ENCODE measurements at places on chromosomes 3 and 15.

- no peak for DNase-seq
These were observed 5.6 kb downstream of the NEIL1 start for GRCh38 chr15:75352186-75353080.

DNA sequence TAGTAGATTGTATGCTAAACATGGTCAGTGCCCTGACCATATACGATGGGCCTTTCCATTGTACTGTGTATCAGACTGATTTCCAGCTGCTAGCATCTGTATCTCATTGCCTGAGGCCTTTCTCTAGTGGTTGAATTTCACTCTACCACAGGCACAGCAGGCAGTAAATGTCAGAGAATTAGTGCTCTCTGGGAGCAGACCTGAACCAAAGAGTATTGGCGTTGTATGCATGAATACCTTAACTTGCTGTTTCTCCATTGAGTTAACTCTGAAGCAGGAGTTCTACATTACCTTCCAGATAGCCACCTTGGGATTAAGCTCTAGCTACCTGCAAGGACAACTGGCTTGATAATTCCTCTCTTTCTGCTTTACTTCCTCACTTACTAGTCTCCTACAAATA is 439.2 kb upstream of the EPHA3 start:
- no peak for DNase-seq

GRCh38 chr3:70970171-70970570 is 613.4 kb downstream of the FOXP1 start:
- DNase-seq = no peak

- DNase-seq = no peak
These were observed 20.9 kb downstream of the HACD3 start for GRCh38 chr15:65551183-65551582.

DNA sequence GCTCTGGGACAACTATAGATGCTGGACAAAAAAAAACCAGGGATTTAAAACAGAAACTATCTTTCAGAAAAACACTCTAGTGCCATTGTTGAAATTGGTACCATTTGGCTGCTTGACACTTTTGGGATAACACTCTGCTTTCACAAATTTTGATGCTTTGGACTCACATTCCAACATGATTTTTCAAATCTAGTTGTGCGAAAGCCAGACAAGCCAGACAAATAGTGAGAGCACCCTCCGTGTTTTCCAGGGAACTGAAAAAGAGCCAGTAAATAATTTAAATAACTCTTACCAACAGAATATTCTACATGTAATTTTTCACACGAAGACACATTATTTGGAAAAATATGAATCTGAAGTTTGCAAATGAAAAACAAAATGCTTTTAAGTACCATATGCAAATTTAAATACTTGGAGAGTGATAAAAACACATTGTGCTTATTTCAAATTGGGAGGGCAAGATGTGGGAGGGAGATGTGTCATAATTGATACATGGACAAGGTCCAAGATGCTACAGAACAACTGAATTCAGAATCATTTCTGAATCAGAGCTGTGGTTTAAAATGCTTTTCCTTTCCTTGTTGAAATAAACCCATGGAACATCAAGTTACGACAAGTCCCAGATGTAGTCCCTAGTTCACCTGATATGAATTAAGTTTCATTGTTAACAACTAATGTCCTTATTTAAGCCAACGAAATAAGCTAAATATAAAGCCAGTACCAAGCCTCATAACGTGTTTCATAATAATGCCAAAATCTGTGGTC is 144.2 kb upstream of the SOX2 start:
- DNase-seq = no peak

- no peak for DNase-seq
These were observed 130.6 kb upstream of the FHIT start for GRCh38 chr3:61381745-61382392.

GRCh38 chr15:89673165-89673512 is 6.0 kb downstream of the PLIN1 start:
- no peak for DNase-seq

DNA sequence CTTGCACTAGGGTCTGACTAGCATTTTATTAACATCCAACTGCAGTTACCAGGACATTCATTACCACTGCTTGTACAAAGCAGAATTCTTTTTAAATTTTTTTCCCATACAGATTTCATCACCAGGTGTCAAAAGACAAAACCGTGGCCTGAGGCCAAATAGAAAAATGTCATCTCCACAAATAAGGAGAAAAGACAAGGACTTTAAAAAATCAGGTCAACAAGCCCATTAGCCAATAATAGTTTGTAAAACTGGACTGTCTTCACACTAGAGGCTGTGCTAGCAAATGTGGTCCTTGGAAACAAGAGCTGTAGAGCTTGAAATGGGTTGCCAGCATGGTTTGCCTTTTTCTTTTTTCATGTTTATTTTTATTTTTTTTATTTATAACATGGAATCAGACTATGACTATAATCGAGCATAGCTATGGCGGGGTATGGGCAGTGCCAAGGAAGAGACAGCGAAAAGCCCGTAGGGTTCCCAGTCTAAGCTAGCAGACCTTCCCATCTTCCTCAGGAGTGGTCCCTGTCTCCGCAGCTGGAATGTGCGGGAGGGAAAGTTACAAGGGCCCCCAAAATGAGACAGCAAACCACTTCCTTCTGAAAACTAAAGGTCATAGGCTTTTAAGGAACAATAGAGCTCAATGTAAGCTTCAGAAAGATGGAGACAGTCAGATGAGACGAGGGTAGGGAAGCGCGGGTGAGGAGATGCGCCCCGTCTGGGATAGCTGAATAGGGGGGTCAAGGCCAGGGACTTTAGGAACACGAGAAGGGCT is 1.5 kb downstream of the PTPN9 start:
- DNase-seq = no peak

GRCh38 chr3:48405343-48405881 is 24.5 kb downstream of the PLXNB1 start:
- no peak for DNase-seq

DNA sequence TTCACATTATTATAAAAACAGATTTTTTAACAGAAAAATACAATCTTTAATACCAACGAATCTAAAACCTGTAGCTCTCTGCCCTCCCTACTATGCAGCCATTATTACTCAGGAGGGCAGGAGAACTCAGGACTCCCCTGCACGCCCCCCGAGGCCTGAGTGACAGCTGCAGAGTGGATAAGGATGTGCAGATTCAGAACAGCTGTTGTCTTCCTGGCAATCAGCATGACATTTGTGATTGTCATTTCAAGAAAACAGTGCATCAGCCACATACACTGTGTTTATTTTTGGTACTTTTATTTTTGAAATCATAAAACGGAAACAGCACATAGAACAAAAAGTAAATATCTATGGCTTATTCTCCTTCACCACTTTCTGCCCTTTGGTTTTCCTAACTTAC is 450.8 kb downstream of the OCA2 start:
- no peak for DNase-seq

- no peak for DNase-seq
These were observed 60.6 kb downstream of the DHX30 start for GRCh38 chr3:47863391-47864128.

- DNase-seq = no peak
These were observed 9.5 kb downstream of the SNTN start for GRCh38 chr3:63662011-63662410.

- DNase-seq = no peak
These were observed 13.9 kb downstream of the ITGB5 start for GRCh38 chr3:124873226-124873625.

DNA sequence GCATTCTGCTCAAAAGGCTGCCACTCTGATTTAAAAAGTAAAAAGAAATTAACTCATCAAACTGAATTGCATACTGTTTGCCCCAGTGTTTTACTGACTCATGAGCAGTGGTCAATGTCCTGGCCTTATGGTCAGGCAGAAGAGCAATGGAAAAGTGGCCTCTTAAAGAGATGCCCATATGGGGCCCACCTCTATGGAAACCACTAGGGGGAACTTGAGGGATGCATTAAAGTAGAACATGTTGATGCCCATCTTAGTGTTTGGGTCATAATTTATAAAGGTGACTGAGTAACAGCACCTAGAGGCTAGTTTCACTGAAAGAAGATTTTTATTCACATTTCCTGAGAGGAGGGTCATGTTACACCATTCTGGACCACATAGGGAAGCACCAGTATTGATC is 66.5 kb upstream of the RNU6-1 start:
- no peak for DNase-seq

DNA sequence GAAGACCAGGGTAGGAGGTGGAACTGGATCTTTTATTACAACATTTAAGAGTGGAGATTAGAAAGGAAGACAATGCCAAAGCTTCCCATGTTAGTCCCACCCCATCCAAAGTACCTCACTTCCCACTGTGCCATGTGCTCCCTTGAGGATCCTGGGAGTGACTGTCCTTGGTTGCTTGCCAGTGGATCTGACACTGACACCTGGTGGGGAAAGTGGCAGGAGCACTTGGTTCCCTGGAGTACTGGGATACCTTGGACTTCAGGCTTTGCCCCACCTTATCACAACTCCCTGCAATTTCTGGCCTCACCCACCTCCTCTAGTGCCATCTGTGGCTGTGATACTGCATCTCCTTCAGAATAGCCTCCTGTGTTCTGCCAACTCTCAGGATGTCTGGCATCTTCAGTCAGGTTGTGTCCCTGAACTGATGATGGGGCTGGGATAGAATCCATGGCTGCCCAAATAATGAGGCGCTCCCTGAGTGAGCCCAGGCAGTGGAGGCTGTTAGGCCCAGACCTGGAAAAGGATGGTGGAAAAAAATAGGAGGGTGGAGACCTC is 1.3 kb downstream of the ELL3 start:
- DNase-seq = no peak

DNA sequence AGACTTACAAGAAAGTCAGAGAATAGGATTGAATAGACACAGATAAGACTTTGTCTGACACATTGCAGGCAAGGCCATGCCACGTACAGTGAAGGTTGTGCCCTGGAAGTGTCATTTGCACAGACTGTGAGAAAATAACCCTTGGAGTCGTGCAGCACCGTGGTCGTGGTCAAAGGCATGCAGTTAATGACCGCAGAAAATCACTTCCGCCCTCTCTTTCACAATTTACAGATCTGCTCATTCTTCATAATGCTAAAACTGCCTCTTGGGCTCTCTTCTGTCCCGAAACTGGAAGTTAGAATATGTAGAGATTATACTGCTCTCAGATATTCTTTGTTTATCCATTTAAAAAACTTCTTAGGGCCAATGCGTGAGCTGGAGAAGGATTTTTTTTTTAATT is 73.2 kb upstream of the CTXND1 start:
- no peak for DNase-seq

DNA sequence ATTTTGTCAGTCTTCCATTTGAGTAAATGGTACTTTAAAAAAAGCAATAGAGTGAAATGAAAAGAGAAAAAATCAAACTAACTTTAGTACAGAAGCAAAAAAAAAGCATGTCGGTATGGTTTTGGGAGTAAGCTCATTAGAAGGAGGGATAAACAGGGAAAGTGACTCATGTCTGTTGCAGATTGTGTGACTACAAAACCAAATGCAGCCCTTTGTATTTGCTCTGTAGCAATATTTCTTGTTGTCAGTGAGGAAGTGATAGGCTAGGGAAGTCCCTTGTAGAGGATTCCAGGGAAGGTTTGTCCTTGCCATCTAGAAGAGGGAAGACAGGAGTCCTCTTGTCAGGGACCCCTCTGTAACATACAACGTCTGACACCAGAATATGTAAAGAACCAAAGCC is 150.5 kb upstream of the POU1F1 start:
- DNase-seq = no peak

GRCh38 chr3:116154389-116154788 is 290.9 kb downstream of the LSAMP start:
- no peak for DNase-seq

DNA sequence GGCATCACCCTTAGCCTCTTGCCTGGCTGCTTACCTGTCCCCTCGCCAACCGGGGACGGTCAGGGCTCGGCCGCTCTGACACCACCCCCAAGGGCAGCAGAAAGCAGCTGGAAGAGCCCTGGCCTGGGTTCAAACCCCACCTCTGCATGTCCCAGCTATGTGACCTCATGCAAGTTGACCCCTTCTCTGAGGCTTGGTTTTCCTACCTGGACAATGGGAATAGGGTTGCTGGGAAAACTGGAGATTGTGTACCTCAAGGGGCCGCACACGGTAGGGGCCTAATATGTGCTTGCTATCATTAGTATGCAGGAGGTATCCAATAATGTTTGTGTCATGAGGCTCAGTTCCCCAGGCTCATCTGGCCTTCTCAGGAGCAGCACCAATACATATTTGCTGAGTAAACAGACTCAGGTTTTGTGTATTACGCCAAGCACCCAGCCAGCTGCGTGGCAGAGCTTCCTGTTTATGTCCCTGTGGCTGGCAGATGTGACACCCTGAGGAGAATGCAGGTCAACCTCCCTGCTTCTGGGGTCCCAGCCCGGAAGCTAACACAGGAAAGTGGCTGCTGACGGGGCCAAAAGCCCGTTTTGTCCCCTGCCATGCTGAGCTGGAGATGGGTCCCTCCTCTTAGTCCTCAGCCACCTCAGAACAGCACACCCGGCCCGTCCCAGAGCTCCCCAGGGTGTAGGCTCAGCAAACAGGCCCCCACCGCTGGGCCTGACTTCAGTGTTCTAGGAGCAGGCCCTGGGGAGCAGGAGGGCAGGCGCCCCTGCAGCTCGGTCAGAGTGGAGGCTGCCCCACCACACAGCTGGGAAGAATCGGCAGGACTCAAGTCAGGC is 29.7 kb downstream of the PLXND1 start:
- peak; percentile 19 for DNase-seq

DNA sequence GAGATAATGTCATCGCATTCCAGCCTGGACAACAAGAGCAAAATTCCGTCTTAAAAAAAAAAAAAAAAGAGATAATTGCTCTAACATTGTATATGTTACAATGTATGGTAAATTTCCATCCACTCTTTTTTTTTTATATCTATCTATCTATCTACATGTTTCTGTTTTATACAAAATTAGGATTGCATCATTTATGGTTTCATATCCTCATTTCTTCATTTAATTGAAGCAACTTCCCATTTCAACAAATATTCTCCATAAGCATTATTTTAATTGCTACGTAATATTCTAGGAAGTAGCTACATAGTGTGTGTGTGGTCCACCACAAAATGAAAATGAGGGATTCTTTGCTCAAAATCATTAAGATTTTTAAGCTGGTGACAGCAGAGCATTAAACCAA is 18.4 kb downstream of the RBP1 start:
- no peak for DNase-seq

GRCh38 chr3:193673845-193674244 is 80.8 kb downstream of the OPA1 start:
- DNase-seq = no peak

DNA sequence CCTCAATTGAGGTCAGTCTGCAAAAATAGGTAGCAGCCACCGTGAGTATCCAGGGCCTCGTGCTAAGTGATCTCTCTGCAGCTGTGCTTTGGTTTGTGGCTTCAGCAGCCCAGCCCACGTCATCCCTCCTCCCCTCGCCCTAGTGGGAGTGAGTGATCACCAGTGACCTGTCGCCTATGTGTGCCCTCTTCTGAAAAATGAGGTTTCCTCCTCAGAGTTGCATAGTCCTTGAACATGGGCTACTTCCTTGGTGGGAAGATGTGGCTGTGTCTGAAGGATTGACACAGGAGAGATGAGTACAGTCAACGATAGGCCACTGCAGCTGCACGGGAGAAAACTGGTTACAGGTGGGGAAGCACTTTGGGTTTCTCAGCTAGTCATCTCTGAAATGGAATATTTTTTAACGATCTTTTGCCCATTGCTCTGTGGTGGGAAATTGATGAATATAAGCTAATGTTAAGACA is 144.8 kb upstream of the BHLHE40 start:
- peak; percentile 43 for DNase-seq

GRCh38 chr3:118802325-118803095 is 232.1 kb downstream of the IGSF11 start:
- no peak for DNase-seq

Data from stimulated activated CD8-positive, alpha-beta memory T cell treated with anti-CD3 and anti-CD28 coated beads, Interleukin-7, amount 100 ng/mL, for 1 hour (primary cell).